ENCODE measurements at places on chromosomes 16 and 17.

DNA sequence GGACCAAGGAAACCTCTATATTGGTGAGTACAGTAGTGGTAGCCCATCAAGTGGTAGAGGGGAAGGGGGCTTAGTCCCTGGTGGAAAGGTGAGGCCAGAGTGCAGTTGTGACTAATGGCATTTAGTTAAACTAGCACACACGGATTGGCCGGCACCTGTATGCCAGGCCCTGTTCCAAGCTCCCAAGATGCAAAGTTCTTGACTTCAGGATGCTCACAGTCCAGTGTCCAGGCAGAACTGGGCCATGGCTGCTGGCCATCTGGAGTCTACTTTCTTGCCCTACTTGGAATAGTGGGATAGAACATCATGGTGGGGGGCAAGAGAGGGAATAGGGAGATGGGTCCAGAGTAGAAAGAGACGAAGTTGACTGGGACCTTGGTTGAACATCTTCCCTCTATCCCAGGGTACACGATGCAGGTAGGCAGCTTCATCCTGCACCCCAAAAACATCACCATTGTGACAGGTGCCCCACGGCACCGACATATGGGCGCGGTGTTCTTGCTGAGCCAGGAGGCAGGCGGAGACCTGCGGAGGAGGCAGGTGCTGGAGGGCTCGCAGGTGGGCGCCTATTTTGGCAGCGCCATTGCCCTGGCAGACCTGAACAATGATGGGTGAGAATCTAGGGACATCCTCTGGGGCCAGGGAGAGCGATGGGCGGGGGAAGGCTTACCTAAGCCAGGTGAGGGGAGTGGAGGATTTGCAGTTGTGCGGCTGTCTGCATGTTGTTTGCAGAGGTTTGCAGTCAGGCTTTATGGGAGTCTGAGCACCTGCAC lies 15.2 kb downstream of the ITGA3 start:
- DNase-seq = no peak

DNA sequence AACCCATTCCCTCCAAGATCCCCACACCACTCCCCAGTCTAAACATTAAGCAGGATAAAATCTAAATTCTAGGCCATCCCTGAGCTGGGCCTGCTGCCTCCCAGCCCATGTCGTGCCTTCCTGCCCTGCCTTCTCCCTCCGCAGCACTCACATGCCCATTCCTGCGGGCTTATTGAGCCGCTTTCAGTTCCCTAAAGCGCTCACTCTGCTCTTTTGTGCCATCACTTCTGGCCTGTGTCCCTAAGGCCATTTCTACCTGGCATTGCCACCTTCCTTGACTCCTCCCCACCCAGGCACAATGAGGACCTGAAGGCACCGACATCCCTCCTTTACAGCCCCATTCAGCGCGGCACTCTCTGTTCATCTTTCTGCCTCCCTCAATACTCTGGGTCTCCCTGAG lies 13.0 kb upstream of the RAB5C start:
- no peak for DNase-seq

- no peak for DNase-seq
Measured at GRCh38 chr16:72902206-72902605, 145.7 kb downstream of the ZFHX3 start.

DNA sequence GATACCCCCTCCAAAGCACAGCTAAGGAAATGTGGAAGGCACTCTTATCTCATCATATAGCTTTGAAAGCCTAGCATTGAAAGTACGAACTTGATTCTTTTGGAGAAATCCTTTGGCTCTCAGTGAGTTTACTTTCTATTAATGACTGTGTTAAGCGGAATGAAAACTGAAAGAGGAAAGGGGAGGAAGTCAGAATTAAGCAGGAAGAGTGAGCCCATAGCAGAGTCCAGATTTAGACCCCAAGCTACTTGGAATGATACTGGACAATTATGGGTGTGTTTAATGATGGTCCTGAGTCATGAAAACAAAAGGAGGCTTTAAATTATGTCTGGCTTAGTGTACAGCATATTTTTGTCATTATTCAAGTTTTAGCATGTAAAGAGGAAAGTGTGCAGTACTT lies 42.2 kb downstream of the TENT4B start:
- no peak for DNase-seq

- DNase-seq = no peak
Measured at GRCh38 chr16:89452925-89453324, 37.4 kb downstream of the ANKRD11 start.

DNA sequence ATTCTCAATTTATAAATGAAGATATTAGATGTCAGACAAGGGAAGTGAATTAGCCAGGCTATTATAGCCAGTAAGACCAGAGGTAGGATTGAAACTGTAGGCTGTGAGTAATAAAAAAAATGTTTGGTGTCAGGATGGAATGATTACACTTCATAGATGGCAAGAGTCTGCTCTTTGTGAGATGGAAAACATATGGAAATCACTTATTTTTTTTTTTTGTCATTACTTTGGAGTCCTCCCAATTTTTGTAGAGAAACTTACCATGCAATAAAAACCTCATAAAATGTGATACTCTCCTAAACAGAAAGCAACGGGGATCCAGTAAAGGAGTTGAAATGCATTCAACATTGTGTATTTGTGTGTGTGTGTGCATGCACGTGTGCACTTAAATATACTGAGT lies 532.7 kb upstream of the CDH8 start:
- DNase-seq = no peak

DNA sequence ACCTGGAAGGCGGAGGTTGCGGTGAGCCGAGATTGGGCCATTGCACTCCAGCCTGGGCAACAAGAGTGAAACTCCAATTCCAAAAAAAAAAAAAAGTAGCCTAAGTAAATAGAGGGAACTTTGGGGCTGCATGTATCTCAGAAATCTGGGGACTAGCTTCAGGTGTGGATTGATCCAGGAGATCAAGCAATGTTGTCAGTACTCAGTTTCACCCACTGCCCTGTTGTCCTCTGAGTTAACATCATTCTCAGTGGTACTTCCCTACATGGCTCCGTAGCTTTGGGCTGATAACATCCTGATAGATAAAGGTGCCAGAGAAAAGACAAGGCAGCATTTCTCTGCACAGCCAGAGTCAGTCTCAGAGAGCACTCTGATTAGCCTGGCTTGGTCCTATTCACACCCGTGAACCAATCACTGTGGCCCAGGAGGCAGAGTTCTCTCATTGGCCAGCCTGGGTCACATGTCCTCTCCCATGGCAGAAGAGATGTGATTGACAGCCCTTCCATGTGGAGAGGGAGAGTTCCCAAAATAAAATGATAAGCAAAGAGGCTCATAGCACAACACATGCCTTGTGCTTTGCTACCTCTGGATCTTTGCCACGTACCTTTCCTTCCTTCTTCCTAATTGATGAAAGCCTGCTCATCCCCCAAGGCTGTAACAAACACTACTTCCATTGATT lies 99.6 kb downstream of the ABCC1 start:
- no peak for DNase-seq

DNA sequence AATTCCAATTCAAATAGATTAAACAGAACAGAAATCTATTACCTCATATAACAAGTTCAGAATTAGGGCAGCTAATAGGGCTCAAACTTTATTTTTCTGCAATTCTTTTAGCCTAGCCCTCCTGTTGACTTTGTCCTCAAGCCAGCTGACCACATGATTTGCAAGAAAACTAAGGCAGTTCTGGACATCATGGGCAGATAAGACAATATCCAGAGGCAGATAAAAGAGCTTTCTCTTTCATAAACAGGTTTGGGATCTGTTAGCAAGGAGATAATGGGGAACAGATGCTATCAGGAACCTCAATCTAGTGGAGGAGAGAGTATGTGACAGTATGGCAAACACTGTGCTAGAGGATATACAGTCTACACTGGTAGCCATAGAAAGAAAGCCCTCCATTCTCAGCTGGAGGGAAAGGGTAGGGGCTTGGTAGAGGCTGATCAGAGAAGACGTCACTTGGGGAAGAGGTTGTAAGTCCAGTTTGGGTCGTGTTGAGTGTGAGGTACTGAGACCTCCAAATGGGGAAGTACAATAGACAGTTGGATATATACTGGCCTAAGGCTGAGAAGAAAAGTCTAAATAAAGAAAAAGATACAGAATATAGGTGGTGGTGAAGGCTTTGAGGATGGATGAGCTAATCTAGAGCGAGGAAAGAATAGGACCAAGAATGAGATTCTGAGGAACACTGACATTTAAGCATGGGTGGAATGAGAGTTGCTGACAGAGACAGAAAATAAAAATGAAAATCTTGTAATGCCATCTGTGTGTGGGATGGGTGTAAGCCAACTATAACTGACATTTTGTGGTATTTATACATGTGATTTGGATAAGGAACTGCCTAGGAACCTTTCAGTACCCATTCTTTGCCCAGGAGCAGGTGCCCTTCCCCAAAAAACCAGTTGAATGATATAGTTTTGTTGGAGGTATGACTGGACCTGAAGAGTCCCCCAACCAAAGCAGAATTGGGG lies 67.4 kb downstream of the CYB561 start:
- no peak for DNase-seq

DNA sequence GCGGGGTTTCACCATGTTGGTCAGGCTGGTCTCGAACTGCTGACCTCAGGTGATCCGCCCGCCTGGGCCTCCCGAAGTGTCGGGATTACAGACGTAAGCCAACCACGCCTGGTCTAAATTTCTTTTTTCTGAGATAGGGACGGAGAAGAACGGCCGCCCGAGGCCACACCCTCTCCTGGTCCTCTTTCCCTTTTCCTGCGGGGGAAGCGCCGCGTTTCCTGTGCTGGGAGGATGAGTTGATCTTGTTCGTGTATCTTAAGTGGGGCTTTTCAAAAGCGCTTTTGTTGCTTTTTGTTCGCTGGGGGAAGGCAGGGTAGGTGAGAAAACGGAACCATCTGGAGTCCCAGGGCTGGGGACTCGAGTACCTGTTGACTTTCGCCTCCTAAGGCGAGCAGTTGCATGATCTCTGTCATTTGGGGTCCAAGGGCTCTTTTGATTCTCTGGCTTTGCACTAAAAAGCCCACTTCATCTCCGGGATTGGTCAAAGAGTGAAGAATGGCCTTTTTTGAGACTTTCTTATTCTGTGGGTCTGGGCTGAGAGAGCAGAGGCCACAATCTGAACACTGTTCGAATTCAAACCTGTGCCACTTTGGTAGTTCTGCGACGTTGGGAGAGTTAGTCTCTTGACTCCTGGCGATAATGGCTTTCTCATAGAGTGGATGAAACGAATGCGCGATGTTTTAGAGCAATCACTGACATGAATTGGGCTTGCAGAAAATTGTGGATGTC lies 1.3 kb downstream of the FUS start:
- no peak for DNase-seq

DNA sequence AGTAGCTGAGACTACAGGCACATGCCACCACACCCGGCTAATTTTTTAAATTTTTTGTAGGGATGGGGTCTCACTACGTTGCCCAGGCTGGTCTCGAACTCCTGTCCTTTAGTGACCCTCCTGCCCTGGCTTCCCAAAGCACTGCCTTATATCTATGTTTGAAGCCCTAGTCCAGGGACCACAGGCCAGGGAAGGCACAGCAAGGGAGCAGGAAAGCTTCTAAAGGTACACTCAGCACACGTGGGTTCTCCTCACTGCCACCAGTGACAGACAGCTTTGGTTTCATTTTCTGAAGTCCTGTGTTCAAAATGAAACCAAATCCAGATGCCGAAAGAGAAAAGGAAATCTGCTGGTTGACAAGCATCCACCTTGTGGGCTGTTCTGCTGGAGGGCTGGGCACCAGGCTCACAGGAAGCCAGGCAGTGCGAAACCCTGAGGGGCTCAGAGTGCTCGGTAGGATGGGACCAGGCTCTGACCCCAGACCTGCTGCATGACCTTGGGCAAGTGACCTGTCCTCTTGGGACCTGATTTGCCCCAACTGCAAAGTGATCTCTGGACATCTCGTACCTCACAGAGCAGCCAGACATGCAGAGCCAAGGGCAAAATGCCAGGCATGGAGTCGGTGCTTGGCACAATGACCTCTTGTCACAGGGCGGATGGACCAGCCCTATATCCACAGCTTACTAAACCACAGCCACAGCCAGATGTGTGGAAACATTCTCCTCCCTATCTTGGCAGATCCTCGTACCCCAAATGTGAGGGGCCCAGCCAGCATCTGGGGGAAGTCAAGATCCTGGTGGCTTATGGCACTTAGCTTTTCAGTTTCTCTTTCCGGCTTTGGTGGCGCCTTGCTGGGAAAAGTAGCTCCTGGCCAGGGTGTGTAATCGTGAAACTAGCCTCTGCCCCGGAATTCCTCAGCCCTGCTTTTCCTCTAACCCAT lies 2.8 kb upstream of the SOCS1 start:
- no peak for DNase-seq

GRCh38 chr16:73396556-73396955 lies 348.6 kb upstream of the ZFHX3 start:
- DNase-seq = no peak

DNA sequence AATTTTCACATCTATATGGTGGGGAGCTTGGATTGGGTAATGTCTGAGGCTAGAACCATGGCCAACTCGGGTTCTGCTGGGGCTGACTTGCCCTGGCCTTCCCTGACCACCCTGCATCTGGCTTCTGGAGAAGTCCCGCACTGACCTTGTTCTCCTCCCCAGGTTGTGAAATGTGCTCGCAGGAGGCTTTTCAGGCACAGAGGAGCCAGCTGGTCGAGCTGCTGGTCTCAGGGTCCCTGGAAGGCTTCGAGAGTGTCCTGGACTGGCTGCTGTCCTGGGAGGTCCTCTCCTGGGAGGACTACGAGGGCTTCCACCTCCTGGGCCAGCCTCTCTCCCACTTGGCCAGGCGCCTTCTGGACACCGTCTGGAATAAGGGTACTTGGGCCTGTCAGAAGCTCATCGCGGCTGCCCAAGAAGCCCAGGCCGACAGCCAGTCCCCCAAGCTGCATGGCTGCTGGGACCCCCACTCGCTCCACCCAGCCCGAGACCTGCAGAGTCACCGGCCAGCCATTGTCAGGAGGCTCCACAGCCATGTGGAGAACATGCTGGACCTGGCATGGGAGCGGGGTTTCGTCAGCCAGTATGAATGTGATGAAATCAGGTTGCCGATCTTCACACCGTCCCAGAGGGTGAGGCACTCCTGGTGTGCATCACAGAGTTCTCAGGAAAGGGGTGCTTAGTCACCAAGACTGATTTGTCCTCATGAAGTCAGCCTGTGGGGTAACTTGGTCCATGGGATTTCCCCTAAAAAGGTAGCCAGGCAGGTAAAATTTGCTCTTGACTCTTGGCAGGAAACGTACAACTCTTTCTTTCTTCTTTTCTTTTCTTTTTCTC lies 6.1 kb downstream of the NOD2 start:
- DNase-seq = no peak

DNA sequence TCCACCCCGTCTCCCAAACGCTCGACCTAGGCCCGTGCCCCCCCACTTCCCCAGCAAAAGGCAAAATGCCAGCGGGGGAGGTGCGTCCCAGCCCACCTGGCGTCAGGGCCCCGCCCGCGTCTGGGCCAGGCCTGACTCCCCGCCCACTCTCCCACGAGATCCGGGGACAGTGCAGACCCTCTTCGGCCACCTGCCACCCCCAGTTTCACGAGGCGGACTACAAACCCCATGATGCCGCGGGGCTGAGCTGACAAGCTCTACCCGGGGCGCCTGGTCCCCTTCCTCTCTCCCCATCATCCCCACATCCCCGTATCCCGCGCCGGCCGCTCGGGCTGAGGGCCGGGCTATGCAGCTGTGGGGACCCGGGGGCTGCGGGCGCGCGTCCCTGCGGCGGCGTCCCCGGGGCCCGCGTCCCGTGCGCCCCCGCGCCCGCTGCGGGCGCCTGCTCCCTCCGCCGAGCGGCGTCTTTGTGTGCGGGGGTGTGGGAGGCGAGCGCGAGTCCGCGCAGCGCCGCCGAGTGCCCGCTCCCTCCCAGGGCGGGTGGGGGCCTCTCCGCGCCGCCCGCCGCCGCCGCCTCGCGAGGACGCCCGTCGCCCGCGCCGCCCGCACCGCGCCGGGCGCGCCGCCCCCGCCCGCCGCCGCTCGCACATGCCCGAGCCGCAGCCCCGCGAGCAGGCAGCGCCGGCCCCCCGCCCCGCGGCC lies at the start of gene ANKRD13B:
ANKRD13B (plus strand) TSS at position 283 of the 702 bp plus-strand sequence. CDS start 490 bp downstream, outside the sequence.
- peak; percentile 56 for DNase-seq

GRCh38 chr17:66423056-66423955 lies 120.9 kb downstream of the PRKCA start:
- DNase-seq = no peak

GRCh38 chr17:5068236-5068635 lies 10.0 kb upstream of the ZFP3 start:
- no peak for DNase-seq

Data from neural crest cell (in vitro differentiated cells).